NB4 (cell line): ENCODE measurements at places on chromosomes 6 and 20.

GRCh38 chr20:63466861-63467260, 5.6 kb downstream of the KCNQ2 start:
- DNase-seq: no peak

DNA sequence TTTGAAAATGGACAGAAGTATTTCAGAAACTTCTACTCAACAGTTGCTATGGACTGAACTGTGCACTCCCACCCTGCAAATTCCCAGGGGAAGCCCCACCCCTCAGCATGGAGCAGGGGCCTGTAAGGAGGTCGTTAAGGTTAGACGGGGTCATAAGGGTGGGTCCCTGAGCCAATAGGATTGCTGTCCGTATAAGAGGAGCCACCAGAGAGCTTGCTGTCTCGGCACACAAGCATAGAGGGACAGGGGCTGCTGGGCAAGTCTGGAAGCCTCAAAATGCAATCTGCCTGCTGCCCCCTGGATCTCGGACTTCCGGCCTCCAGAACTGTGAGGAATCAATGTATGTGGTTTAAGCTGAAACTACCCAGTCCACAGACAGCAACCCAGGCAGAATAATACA, 37.4 kb upstream of the AFDN start:
- DNase-seq: no peak

- no peak for DNase-seq
These were observed 163.3 kb upstream of the SNX9 start for GRCh38 chr6:157659536-157660271.

- DNase-seq: no peak
These were observed 109.4 kb upstream of the CCN2 start for GRCh38 chr6:132060591-132060990.
